ENCODE measurements at places on chromosomes 4 and X.

GRCh38 chr4:19580095-19580494 is 671.6 kb upstream of the SLIT2 start:
- DNase-seq = no peak

DNA sequence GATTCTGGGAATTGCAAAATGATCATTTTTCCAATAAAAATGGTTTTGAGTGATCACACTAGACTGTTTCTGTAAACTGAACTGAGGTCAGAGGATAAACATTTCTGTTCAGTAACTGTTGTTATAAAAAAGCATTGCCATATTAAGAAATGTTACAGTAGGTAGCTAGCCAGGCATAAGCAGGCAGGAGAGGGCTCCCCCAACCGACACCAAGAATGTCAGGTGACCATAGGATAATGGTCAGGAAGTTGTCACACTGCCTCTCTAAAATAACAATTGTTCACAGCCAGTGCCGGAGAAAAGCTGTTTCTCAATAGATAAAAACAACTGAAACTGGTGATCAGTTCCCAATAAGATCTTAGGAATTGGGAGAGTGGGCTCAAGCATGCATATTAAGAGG is 306.2 kb upstream of the SLIT2 start:
- no peak for DNase-seq

DNA sequence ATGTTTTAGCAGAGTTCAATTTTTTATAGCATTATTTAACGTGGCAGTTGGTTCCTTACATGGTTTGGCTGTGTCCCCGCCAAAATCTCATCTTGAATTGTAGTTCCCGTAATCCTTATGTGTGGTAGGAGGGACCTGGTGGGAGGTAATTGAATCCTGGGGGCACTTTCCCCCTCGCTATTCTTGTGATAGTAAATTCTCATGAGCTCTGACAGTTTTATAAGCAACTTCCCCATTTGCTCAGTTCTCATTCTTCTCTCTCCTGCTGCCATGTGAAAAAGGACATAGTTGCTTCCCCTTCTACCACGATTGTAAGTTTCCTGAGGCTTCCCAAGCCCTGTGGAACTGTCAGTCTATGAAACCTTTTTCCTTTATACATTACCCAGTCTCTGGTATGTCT is 329.5 kb downstream of the GRIA2 start:
- no peak for DNase-seq

DNA sequence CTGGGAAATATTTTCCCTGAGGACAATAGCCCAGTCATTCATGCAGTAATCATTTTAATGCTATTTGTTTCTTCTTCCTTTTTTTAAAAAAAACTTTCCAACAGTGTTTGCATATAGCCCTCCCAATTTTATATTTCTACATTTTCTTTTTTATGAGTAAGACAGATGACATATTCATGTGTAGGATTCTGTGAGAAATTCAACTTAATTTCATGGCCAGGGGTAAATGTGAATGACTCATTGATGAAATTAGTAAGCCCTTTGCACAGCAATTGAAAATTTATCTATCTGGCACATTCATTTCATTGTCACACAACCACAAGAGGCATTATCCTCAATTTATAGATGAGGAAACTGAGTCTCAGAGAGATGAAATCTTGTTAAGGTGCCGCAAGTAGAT is 13.7 kb upstream of the SMIM20 start:
- DNase-seq = no peak

- no peak for DNase-seq
These were observed 60.7 kb downstream of the PPP3CA start for GRCh38 chr4:101286663-101287062.

- no peak for DNase-seq
These were observed 435.6 kb downstream of the TLL1 start for GRCh38 chr4:166308647-166309046.

DNA sequence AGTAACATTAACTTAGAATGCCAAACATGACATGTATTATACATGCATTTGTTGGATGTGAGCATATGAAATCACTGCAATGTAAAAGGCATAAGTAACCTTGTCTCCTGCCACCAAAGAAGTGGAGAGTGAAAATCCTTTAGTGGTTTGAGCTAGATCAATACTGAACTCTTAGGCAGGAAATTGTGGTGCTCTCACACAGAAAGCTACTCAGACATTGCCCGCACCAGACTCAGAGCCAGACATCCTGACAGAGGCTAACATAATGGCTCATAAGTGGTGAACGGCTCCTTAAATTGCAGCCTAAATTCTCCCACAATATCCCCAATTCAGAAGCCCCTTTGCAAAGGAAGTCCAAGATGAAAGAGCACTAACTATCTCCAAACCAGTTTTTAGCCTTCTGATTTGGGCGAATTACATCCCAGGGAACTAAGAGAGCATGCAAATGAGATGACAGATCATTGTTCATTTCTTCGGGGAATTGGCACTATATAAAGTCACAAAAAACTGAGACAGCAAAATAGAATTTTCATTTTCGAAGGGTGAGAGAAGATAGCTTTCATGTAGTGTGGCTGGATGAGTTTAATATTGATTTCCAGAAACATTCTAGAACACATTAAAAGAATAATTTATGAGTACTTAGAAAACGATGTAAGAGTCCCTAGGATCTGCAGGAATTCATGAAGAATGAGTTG is 233.6 kb upstream of the RPS6KA3 start:
- no peak for DNase-seq

DNA sequence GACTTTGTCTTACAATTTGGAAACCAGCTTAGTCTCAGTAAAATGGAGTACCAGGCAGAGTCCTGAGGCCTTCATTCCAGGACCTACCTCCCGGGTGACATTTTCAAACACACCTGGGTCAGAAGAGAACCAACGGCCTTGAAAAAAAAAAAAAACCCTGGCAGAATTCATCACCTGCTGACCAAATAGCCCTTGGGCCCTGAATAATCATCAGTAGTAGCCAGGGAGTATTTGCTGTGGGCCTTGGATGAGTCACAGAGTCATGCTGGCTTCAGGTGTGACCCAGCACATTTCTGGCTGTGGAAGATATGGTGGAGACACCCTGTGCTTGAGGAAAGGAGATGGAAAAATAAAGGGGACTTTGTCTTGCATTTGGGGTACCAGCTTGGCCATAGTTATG is 92.2 kb downstream of the LPAR4 start:
- no peak for DNase-seq

DNA sequence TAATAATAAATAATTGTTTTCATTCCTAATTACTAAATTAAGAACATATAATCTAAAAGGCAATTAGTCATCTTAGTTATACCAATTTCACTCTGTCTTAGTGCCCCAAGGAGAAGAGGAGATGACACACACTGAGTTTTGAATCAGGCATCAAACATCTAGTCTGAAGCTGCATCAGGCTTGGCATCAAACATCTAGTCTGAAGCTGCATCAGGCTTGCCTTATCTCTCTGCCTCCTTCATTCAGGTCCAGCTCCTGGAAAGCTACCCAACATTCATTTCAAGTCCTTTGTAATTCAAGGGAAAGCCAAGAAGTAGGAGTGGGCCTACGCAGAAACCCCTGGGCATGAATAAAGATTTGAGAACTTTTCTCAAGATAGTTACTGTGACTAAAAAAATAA is 62.2 kb downstream of the SH3RF1 start:
- DNase-seq = no peak

DNA sequence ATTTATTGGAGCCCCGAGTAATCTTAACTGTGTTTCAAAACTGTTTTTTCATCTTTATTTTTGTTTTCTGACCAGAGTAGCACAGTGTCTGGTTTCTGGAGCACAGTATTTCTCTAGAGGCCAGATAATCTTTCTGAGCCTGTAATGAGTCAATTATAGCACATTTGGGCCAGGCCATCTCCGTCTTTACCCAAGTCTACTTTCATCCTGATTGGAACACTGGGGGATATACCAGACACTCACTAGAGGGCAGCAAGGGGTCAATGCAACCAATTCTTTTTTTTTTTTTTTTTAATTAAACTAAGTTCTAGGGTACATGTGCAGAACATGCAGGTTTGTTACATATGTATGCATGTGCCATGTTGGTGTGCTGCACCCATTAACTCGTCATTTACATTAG is 282.0 kb downstream of the ARHGAP24 start:
- DNase-seq = no peak

DNA sequence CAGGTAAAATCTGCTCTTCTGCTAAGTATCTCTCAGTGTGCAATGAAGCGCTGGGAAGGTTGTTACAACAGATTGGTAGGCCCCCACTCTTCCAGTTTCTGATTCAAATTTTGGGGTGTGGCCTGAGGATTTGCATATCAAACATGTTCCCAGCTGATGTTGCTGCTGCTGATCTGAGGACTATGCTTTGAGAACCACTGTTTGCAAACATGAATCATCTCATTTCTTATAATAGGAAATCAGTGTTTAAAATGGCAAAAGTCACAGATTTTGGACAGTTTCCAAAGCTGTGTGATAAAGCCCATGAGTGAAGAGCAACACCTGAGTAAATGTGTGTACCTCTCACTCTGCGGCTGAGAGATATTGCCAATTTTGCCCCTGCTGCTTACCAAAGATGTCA is 36.2 kb upstream of the NDNF start:
- DNase-seq = no peak

- DNase-seq = peak; percentile 8
These were observed 1.4 kb downstream of the MAMLD1 start for GRCh38 chrX:150364347-150365050.

DNA sequence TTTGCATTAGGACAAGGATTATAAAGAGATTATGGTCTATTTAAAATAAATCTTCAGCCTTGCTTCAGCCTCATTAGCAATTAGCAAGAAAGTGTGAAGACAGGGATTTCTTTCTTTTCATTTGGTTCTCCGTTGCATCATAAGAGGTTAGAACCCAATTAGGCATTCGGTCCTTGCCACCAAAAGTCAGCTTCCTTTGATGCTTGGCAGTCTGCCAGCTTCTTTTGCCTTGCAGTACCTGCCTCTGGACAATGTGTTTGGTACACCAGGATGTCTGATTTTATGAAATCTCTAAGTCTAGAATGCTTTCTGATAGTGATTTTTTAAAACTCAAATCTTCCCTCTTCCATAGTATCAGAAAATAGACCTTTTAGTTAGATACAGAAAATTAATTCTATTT is 12.4 kb downstream of the SMIM20 start:
- DNase-seq = no peak

GRCh38 chr4:169272265-169272886 is 1.6 kb upstream of the SH3RF1 start:
- no peak for DNase-seq

GRCh38 chr4:2810388-2810787 is 17.5 kb downstream of the SH3BP2 start:
- no peak for DNase-seq

DNA sequence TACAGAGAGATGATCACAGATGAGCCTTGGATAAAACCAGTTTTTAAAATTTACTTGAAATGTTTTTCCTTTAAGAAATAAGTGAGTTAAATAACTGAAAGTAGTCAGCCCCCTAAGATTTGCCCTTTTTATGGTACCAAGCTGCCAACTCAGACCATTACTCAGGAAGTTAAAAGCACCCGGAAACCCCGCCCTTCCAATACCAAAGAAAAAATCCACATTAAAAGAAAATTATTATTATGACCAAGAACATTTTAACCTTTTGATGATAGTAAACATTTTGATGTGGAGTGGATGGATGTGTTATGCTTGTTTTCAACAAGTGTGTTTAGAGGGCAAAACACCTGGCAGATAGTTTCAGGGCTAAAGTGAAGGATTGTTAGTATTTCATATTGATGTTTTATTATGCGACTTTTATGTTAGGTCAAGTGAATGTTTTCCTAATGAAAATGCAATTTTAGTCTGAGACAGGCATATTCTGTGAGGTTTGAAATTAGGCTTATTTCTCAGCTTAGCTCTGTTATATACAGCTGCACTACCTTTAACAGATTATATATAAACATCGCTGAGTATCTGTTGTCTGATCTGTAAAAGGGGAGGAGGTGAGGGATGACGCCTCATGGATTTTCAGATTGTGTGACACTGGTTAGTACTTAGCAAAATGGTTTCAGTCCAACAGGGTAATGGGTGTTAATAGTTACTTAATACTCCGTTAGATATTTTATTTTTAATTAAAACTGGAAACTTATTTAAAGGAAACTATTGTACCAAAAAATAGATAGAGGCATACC is 89.0 kb downstream of the KDM6A start:
- DNase-seq = no peak

DNA sequence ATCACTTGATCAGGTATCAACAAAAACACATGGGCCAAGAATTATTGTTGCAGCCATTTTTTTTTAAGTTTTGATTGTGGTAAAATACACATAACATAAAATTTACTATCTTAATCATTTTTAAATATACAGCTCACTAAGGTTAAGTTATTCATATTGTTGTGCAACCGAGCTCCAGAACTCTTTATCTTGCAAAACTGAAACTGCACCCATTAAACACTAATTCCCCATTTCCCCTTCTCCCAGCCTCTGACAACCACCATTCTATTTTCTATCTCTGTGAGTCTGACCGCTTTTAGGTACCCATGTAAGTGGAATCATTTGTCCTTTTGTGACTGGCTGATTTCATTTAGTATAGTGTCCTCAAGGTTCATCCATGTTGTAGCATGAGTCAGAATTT is 126.2 kb upstream of the NDP start:
- DNase-seq = no peak

DNA sequence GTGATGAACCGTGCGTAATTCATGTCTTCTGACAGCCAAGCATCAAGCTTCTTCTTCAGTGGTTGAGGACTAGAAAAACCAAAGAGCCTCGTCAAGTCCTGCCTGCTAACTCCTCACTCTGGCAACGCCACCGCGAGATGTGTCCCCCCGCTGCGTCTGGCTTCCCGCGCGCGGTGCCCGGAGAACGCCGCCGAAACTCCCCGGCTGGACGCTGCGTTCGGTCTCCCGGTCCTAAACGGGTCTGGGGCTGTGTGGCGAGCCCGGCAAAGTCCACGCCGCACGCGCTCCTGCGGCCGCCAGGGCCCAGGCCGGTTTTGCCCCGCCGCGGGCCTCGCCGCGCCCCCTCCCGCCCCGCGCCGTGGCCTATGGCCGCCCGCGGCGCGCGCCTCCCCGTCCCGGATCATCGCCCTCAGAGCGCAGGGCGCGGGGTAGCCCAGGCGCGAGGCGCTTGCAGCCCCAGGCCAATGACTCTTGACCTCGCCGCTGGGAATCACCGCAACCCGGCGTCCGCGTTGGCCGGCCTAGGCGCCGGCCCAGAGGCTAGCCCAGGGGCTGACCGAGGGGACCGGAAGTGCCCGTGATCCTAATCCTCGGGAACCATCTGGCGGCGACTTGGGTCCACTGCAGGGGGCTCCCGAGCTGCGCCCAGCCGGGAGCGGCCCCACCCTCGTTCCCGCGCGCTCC is at the start of gene AADAT:
TSS of gene AADAT (minus strand) at position 289 of the 684 bp plus-strand sequence. CDS start at position 23, 266 bp downstream.
- peak; percentile 67 for DNase-seq

- no peak for DNase-seq
These were observed 216.9 kb upstream of the NEIL3 start for GRCh38 chr4:177092807-177093206.

All from hematopoietic multipotent progenitor cell (in vitro differentiated cells).